ENCODE measurements at places on chromosomes 7 and 10. TPM values are rescaled to one million over a fixed set of nuclear protein-coding genes. Genes with fewer than 3 reads are reported as not detected.

HOXA6 gene
- 3.1 TPM for total RNA-seq

CC2D2B gene
- 1.6 TPM for total RNA-seq

FBXO24 gene
- 1.0 TPM for total RNA-seq

TBL2 gene
- 54.8 TPM for total RNA-seq

PHYHIPL gene
- 0.52 TPM for total RNA-seq

HPSE2 gene
- under 0.01 TPM for total RNA-seq

WDFY4 gene
- 2.6 TPM for total RNA-seq

SPDYE18 gene
- not detected for total RNA-seq

AQP1 gene
- total RNA-seq = 67.8 TPM

UTF1 gene
- not detected for total RNA-seq

ZDHHC4 gene
- 68.9 TPM for total RNA-seq

OPN1SW gene
- not detected for total RNA-seq

SPAM1 gene
- total RNA-seq = not detected

GPR15LG gene
- total RNA-seq = not detected

CPA1 gene
- total RNA-seq = 2.6 TPM

APBB1IP gene
- 4.2 TPM for total RNA-seq

PRLHR gene
- total RNA-seq = not detected

ELN gene
- 107 TPM for total RNA-seq

EPO gene
- total RNA-seq = not detected

NPS gene
- not detected for total RNA-seq

CNPY4 gene
- total RNA-seq = 25.6 TPM

RBM17 gene
- total RNA-seq = 41.2 TPM

LAMB4 gene
- total RNA-seq = under 0.01 TPM

MYOZ1 gene
- total RNA-seq = 1,224 TPM

LRRC18 gene
- under 0.01 TPM for total RNA-seq

SFXN3 gene
- total RNA-seq = 18.8 TPM

UPF2 gene
- 13.0 TPM for total RNA-seq

ST8SIA6 gene
- total RNA-seq = 0.52 TPM

ADAM8 gene
- total RNA-seq = 2.6 TPM

INA gene
- total RNA-seq = not detected

IGF2BP3 gene
- 59.0 TPM for total RNA-seq

GIMAP4 gene
- total RNA-seq = 25.6 TPM

ITPRID1 gene
- total RNA-seq = 0.52 TPM

SPDYE8 gene
- not detected for total RNA-seq

MYO1G gene
- 1.6 TPM for total RNA-seq

LIPK gene
- total RNA-seq = not detected

TNPO3 gene
- 45.9 TPM for total RNA-seq

FEZF1 gene
- not detected for total RNA-seq

TMEM225B gene
- 0.52 TPM for total RNA-seq

DGKB gene
- 2.1 TPM for total RNA-seq

LARP4B gene
- total RNA-seq = 30.8 TPM

ANXA8L1 gene
- total RNA-seq = 0.52 TPM

CREB5 gene
- 52.2 TPM for total RNA-seq

MBLAC1 gene
- 1.0 TPM for total RNA-seq

COL28A1 gene
- total RNA-seq = 2.1 TPM

TCAF2 gene
- 2.1 TPM for total RNA-seq

Data from skeletal muscle tissue (tissue), 5 donors.